HCT116 (cell line): ENCODE measurements at places on chromosomes 5 and 9. TPM values are rescaled to one million over a fixed set of nuclear protein-coding genes. Genes with fewer than 3 reads are reported as not detected.
A peak's percentile ranks its signal among the peaks of the same experiment; 100 is the strongest.

CARTPT gene
- not detected for total RNA-seq

ISOC1 gene
- 42.9 TPM for total RNA-seq

DNA sequence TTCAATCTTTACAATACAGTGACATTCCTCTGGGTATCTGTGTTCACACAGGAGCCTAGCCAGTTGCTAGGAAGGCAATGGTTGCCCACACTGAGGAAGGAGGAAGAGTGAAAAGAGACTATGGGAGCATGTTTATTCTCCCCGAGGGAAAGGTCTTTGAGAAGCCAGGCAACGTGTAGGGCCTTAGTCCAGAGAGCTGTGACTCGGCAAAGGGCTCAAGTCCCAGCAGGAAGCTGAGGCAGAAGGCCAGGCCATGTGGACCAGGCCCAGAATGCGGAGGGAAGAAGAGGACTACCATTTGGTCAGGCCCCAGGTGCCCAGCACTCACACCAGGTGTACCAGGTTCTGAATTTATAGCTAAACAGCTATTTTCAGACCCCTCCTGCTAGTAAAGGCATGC, 136.6 kb upstream of the DMAC1 start:
- DNase-seq: no peak
- H3K4me3 ChIP-seq: no peak overlapping the region
- no peak overlapping the region for H3K27ac ChIP-seq
- H3K36me3 ChIP-seq: no peaks in the 10 kb centered on the region

DNA sequence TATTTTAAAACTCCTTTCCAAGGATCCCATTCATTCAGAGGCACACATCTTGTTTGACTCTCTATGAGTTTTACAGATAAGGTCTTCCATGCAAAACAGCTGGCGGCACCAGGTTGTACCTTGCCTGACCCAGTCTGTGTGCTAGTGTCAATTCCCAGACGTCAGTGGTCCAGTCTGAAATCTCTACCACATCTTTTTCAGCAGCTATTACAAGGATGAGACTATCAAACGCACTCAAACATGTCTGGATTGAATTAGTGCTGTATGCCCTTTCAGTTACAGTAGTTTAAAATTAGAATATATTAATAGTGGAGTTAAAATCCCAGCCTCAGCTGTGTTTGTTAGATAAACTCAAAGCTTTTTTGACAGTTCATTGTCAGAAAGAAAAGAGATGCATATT, 11.7 kb downstream of the CDC14B start:
- H3K27ac ChIP-seq: no peak overlapping the region
- DNase-seq: no peak
- H3K27me3 ChIP-seq: no peaks in the 10 kb centered on the region
- H3K4me3 ChIP-seq: no peak overlapping the region
- H3K36me3 ChIP-seq: no peaks in the 10 kb centered on the region

WHRN gene
- 12.8 TPM for total RNA-seq

NR5A1 gene
- total RNA-seq: 0.64 TPM

GRCh38 chr5:125093776-125094175, 347.3 kb upstream of the ZNF608 start:
- no peaks in the 10 kb centered on the region for H3K36me3 ChIP-seq
- H3K4me1 ChIP-seq: peaks cover 11% of the 10 kb centered on the region
- H3K27me3 ChIP-seq: no peaks in the 10 kb centered on the region
- peak; percentile 47 for DNase-seq
- H3K4me3 ChIP-seq: no peak overlapping the region
- H3K27ac ChIP-seq: no peak overlapping the region

GRCh38 chr5:36875051-36875789, 1.3 kb upstream of the NIPBL start:
- H3K36me3 ChIP-seq: no peaks in the 10 kb centered on the region
- peak overlapping the region; percentile 80 for H3K4me3 ChIP-seq
- no peaks in the 10 kb centered on the region for H3K27me3 ChIP-seq
- no peak for DNase-seq

DNA sequence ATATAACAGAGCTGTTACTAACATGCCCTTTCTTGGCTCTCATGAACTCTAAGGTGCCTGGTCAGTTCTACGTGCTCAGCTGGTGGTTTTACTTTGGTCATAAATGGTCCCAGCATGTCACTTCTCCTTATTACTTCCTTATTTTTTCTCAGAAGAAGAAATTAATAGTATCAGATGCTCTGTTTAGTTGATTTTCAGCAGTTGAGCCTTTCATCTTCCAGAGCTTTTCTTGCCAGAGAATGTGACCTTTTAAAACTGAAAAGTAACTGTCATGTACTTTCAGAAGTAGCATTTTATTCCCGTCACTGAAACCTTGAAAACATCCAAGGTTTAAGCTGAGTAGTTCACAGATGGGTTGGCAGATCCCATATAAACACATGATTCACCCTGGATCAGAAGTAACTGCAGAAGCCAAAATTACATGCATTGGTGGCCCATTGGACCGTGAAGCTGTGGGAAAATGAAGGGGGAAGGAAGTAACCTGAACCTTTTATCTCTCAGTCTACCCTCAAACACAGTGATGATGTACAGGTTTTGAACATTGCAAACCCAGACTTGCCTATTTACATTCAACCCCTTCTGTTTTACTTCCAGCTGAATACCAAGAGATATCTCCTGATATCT, 50.5 kb downstream of the HACD4 start:
- no peaks in the 10 kb centered on the region for H3K27me3 ChIP-seq
- no peaks in the 10 kb centered on the region for H3K36me3 ChIP-seq
- H3K4me3 ChIP-seq: no peak overlapping the region
- no peak overlapping the region for H3K27ac ChIP-seq

NPDC1 gene
- total RNA-seq: 98.8 TPM

DNA sequence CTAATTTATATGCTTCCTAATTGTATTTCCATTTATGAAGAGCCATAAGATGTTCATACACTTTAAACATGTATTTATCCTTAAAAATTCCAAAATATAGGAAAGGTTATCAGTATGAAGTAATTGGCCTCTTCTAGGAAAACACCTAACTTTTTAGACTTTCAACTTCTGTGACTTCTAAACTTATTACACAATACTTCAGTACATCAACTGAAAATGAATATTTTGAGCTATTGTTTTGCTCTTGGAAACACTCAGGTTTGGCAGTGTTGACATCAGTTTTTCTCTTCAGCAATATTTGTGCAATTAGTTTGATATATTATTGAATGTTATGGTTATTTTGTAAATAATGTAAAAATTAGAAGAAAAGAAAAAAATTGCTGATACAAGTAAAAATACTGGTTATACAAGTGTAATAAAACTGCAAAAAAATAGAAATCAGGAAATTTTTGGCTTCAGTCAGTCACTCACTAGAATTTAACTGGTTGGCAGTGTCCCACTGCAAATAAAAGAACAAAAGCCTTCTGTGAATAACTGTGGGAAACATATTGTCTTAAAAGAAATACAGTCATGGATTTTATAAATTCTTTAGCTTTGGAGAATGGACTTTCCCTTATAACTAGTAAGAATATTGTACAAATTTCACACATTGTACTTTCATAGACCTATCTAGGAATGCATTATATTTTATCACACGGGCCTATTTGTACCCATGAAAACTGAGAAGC, 635.9 kb downstream of the TLE1 start:
- H3K27ac ChIP-seq: no peak overlapping the region
- no peaks in the 10 kb centered on the region for H3K27me3 ChIP-seq
- H3K4me3 ChIP-seq: no peak overlapping the region
- no peak for DNase-seq
- H3K36me3 ChIP-seq: no peaks in the 10 kb centered on the region
- no peaks in the 10 kb centered on the region for H3K4me1 ChIP-seq

DNA sequence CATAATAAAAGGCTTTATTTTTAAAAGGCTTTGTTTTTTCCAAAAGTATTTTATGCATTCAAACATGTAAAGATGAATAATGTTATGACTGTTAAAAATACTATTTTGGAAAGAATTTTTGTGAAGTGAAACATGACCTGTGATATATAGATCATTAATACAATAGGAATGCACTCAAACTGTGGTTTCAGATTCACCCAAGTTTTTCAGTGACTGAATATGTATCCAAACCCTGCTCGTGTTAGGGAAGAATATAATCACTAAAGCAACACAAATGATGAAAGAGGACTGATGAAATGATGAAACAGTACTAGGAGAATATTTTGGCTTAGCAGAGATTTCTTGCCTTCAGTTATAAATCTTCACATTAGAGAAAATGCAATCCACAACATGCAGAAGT, 278.0 kb downstream of the ADAMTS6 start:
- H3K27ac ChIP-seq: no peak overlapping the region
- H3K36me3 ChIP-seq: no peaks in the 10 kb centered on the region
- no peak for DNase-seq
- no peaks in the 10 kb centered on the region for H3K4me1 ChIP-seq
- no peak overlapping the region for H3K4me3 ChIP-seq

CSF2 gene
- 0.30 TPM for total RNA-seq

DNA sequence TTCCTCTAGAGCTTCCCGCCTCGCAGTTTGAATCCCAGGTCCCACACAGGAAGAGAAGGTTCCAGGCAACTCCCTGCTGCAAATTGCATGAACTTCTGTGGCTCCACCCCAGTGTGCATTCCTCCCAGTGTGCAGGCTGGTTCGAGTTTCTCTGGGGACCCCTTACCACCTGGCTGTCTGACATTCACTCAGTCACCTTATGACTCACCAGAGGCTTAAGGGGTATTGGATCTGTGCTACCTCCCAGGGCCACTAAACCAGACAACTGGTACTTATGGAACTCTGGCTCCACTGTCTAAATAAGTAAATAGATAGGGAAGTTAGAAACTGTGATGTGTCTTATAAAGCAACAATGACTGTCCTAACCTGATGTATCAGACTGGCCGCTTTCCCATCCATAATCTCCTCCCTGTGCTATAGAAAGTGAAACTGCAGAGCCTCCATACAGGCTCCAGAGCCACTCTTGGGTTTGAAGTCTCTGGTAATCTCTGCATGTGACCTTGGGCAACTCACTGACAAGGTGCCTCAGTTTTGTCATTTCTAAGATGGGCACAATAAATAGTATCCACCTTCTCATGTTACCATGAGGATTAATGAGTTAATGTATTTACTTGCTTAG, 720.6 kb downstream of the SEMA5A start:
- no peak for DNase-seq
- H3K36me3 ChIP-seq: no peaks in the 10 kb centered on the region
- no peak overlapping the region for H3K27ac ChIP-seq
- no peak overlapping the region for H3K4me3 ChIP-seq
- no peaks in the 10 kb centered on the region for H3K4me1 ChIP-seq

GRCh38 chr9:127741831-127742434, 6.8 kb upstream of the TOR2A start:
- peaks cover 28% of the 10 kb centered on the region for H3K4me1 ChIP-seq
- H3K27me3 ChIP-seq: no peaks in the 10 kb centered on the region
- peak; percentile 18 for DNase-seq
- H3K27ac ChIP-seq: no peak overlapping the region
- no peak overlapping the region for H3K4me3 ChIP-seq

- H3K4me1 ChIP-seq: no peaks in the 10 kb centered on the region
- no peaks in the 10 kb centered on the region for H3K27me3 ChIP-seq
- DNase-seq: peak; percentile 4
- H3K4me3 ChIP-seq: no peak overlapping the region
Observed at GRCh38 chr9:84317563-84317962, 23.0 kb downstream of the SLC28A3 start.

DNA sequence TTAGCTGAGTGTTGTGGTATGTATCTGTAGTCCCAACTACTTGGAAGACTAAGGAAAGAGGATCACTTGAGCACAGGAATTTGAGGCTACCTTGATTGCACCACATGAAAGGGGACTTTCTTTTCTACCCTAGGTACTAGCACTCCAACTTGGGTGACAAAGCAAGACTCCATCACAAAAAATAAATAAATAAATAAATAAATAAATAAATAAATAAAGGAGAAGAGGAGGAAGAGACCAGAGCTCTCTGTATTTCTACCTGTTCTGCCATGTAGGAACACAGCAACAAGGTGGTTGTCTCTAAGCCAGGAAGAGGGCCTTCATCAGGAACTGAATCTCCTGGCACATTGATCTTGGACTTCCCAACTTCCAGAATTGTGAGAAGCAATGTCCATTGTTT, 118.6 kb downstream of the HMHB1 start:
- H3K4me3 ChIP-seq: no peak overlapping the region
- H3K4me1 ChIP-seq: no peaks in the 10 kb centered on the region
- H3K27me3 ChIP-seq: no peaks in the 10 kb centered on the region
- H3K27ac ChIP-seq: no peak overlapping the region
- DNase-seq: no peak

DMGDH gene
- 2.3 TPM for total RNA-seq

ZBTB34 gene
- total RNA-seq: 5.6 TPM

DNA sequence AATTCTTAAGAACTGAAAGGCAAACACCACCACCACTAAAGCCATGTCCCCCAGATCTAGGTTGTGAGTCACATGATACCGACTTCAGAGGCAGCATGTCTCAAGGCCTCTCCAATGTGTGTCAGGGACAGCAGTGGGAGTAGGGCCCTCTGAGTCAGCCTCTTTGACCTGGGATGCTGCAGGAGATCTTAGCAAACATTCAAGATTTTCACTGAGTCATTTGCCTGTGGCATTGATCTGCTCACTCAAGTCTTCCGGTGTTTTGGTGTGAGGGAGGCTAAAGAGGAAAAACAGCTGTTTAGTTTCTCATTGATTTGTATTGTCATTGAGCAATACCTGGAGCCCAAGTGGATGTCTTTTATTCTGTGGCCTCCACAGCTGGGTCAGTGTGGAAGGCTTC, 36.1 kb downstream of the TMC1 start:
- no peak overlapping the region; the same call in 1 of the 2 replicates for H3K4me3 ChIP-seq
- H3K4me1 ChIP-seq: peaks cover 42% of the 10 kb centered on the region
- no peaks in the 10 kb centered on the region for H3K27me3 ChIP-seq
- peak overlapping the region; percentile 24 for H3K27ac ChIP-seq
- no peaks in the 10 kb centered on the region for H3K36me3 ChIP-seq
- peak; percentile 94 for DNase-seq

DNA sequence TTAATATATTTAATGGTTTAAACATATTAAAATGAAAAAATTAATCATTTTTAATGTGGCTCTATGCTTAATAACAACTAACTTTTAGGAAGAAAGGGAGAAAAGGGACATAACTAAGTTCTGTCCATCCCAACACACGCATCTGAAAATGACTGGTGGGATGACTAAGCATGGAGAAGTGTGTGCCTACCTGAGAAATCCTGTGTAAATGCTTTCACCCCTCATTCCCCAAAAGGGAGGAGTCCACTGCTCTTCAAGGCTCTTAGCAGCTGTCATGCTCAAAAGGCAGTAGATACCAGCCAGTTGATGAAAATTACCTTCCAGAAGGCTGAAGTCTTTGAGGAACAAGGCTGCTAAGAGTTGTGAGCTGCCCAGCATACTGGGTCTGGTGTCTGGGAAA, 130.9 kb downstream of the NFIB start:
- no peaks in the 10 kb centered on the region for H3K36me3 ChIP-seq
- H3K4me1 ChIP-seq: peaks cover 22% of the 10 kb centered on the region
- H3K4me3 ChIP-seq: no peak overlapping the region
- H3K27me3 ChIP-seq: no peaks in the 10 kb centered on the region
- no peak overlapping the region for H3K27ac ChIP-seq
